ENCODE measurements at places on chromosomes 1 and 21.
A peak's percentile ranks its signal among the peaks of the same experiment; 100 is the strongest.

GRCh38 chr1:28811766-28812668 lies at the start of gene OPRD1:
OPRD1 (plus strand) TSS chr1:28812170; CDS start chr1:28812384, 214 bp downstream.
- DNase-seq, result peak; percentile 19
- peaks cover 48% of the 10 kb centered on the region for H3K27me3 ChIP-seq
- no peak within 1 kb of the TSS for H3K4me3 ChIP-seq

DNA sequence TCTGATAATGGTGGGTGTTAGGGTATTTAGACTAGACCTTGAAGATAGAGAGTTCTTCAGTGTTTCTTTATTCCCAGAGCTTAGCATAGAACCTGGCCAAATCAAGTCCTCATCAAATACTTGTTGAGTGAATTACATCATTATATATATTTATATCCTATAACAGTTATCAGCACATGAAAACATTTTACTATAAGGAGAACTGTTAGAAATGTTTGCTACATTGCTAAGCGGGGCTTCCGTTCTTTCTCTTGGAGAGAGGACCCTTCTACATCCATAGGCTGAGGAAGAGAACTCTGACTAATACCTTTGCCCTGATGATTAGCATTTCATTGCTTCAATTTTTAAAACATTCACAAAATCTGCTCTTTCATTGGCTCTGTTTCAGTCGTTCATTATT lies 66.5 kb upstream of the NBL1 start:
- peaks cover 2% of the 10 kb centered on the region for H3K27me3 ChIP-seq
- H3K4me3 ChIP-seq, result no peak overlapping the region
- H3K36me3 ChIP-seq, result no peaks in the 10 kb centered on the region

- H3K36me3 ChIP-seq, result no peaks in the 10 kb centered on the region
- no peaks in the 10 kb centered on the region for H3K4me1 ChIP-seq
- H3K27me3 ChIP-seq, result peaks cover 7% of the 10 kb centered on the region
- H3K27ac ChIP-seq, result no peak overlapping the region
- no peak for DNase-seq
- H3K4me3 ChIP-seq, result no peak overlapping the region
These were observed 360.9 kb downstream of the RRAGC start for GRCh38 chr1:38498686-38499085.

GRCh38 chr1:205266611-205267305 lies 39.0 kb downstream of the TMCC2 start:
- DNase-seq, result no peak
- H3K27me3 ChIP-seq, result no peaks in the 10 kb centered on the region
- peaks cover 3% of the 10 kb centered on the region for H3K36me3 ChIP-seq
- no peak overlapping the region for H3K4me3 ChIP-seq
- H3K4me1 ChIP-seq, result peaks cover 15% of the 10 kb centered on the region

GRCh38 chr1:12541274-12542137 lies 76.5 kb downstream of the DHRS3 start:
- H3K27ac ChIP-seq, result no peak overlapping the region
- no peak for DNase-seq
- H3K27me3 ChIP-seq, result peaks cover 3% of the 10 kb centered on the region
- peaks cover 7% of the 10 kb centered on the region for H3K36me3 ChIP-seq
- peaks cover 4% of the 10 kb centered on the region for H3K4me1 ChIP-seq
- no peak overlapping the region for H3K4me3 ChIP-seq

- H3K27ac ChIP-seq, result peak overlapping the region; percentile 87
- DNase-seq, result peak; percentile 83
- no peaks in the 10 kb centered on the region for H3K27me3 ChIP-seq
- H3K4me3 ChIP-seq, result no peak overlapping the region
These were observed 138.5 kb downstream of the CLIC6 start for GRCh38 chr21:34807146-34807880.

- H3K27ac ChIP-seq, result no peak overlapping the region
- H3K4me1 ChIP-seq, result no peaks in the 10 kb centered on the region
- DNase-seq, result no peak
- peaks cover 28% of the 10 kb centered on the region for H3K36me3 ChIP-seq
- no peaks in the 10 kb centered on the region for H3K27me3 ChIP-seq
- H3K4me3 ChIP-seq, result no peak overlapping the region
These were observed 19.4 kb downstream of the NADK start for GRCh38 chr1:1758692-1759455.

DNA sequence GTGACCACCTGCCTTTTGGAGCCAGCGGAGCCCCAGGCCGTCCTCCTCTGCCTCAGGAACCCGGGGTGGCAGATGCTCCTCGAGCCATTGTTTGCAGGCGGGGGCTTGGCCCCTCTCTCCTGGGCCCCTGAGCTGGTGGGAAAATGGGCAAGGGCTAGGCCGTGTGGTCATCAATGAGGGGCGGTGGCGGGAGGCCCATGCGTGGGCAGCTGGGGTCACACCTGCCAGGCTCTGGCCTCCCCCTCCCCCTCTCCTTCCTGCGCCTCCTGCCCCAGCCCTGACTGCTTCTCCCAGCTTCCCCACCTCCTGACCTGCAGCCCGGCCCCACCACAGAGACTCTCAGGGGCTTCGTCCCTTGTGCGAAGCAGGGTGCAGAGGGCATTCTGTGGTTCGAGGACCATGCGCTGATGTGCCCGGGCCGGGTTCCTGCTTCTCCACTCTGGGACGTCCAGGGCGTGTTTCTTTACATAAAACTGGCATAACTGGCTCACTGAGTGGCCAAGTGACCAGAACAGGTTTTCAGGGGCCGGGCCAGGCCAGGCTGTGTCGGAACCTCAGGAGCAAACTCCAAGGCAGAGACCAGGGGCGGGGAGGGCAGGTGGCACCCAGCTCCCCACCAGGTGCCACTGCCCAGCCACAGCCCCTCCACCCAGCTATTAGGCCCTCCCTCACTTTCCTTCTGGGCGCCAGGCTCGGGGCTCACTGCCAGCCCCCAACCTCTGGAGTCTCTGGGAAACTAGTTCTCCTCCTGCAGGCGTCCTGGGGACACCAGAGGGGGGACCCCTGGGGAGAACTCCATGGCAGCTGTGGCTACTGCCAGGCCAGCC lies 9.3 kb downstream of the SAMD11 start:
- H3K27ac ChIP-seq, result no peak overlapping the region
- peaks cover 21% of the 10 kb centered on the region for H3K27me3 ChIP-seq
- no peak overlapping the region for H3K4me3 ChIP-seq
- peaks cover 9% of the 10 kb centered on the region for H3K4me1 ChIP-seq

- DNase-seq, result no peak
- H3K4me1 ChIP-seq, result no peaks in the 10 kb centered on the region
- H3K27ac ChIP-seq, result no peak overlapping the region
These were observed 31.3 kb downstream of the VTCN1 start for GRCh38 chr1:117179471-117179870.

DNA sequence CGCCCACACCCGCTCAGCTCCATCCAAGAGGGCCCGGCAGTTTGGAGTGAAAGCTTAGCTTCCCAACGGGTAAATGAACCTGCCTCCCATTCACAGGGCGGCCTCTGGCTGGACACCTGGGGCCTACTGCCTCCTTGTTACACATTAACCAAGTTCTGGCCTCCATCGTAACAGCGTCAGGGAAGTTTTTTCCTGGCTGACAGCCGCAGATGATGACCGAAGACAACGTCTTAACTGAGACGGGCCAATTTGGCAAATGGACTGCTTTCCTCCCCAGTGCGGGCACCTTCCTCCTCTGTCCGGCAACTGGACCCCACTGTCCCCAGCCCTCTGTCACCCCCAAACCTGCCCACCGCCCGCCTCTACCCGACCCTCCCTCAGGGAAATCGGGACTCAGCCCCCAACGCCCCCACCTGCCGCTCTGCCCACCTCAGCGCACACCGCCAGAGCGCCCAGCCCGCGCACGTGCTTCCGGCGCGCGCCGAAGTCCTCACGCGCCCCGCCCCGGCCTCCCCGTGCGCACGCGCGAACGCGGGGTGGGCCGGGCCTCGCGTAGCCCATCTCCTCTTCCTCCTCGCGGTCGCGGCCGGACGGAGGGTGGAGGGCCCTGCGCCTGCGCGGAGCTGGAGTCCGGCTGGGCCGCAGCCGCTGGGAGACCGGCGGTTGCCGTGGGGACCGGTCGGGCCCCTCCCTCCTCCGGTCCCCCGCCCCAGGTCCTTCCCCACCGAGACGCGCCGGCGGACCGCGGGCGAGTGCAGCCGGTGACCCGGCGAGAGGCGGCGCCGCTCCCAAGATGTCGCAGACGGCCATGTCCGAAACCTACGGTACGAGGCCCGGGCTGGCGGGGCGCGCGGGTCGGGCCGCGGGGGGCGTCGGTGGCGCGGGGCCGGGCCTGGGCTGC lies at the start of gene RAB4A:
TSS of gene RAB4A (plus strand) at position 565 of the 901 bp plus-strand sequence. CDS start at position 794, 229 bp downstream.
- peak within 1 kb of the TSS; percentile 82 for H3K4me3 ChIP-seq
- peak within 1 kb of the TSS; percentile 71 for H3K27ac ChIP-seq
- H3K27me3 ChIP-seq, result no peaks in the 10 kb centered on the region
- peaks cover 31% of the 10 kb centered on the region for H3K4me1 ChIP-seq
- peaks cover 2% of the 10 kb centered on the region for H3K36me3 ChIP-seq

DNA sequence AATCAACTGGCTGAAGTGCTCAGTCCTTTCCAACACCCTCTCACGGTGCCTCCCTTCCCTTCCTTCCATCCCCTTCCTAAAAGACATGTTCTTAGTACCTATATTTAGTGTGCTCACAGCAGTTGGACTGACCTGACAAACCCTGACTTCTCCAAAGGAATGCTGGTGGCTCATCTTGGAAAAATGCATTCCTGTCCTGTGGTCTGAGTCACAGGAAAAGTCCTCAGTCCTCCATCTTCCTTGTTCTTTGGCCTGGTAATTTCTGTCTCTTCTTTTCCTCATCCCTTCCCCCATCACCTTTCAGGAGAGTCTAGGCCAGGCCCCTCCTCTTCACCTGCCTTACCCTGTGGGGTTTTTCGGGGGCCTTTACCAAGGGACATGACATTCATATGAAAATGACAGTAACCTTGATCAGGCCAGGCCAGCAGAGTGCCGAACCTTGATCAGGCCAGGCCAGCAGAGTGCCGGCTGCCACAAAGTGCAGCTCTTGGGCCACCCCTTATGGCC lies 7.2 kb downstream of the ATP1B1 start:
- DNase-seq, result no peak
- peaks cover 8% of the 10 kb centered on the region for H3K36me3 ChIP-seq
- H3K4me1 ChIP-seq, result peaks cover 30% of the 10 kb centered on the region
- H3K4me3 ChIP-seq, result no peak overlapping the region
- H3K27me3 ChIP-seq, result peaks cover 3% of the 10 kb centered on the region

DNA sequence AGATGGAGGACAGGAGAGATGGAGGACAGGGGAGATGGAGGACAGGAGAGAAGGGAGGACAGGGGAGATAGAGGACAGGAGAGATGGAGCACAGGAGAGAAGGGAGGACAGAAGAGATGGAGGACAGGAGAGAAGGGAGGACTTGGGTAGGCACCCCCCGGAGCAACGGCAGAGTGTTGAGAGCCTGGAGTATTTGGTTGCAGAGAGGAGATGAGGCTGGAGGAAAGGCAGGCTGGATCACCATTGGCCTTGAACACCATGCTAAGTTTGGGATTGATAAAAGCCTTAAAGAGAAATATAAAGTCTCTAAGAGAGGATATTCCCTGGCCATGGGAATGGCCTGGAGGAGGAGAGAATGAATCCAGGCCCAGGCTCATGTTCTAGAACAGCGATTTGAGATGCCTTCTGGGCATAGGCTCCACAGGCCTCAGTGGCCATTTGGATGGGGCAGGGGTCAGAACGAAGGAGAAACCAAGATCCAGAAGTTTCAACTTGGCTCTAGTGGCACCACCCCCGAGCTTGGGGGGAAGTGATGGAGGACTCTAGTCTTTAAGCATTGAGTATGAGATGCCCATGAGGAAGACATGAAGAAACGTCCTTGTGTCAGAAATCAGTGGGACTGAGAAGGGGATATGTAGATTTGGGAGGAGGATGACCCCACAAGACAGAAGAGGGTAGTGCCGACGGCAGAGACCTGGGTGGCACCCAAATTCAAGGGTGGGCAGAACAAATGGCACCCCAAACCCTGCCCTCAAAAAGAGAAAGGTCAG lies 47.9 kb upstream of the EDN2 start:
- H3K36me3 ChIP-seq, result peaks cover 46% of the 10 kb centered on the region
- no peaks in the 10 kb centered on the region for H3K4me1 ChIP-seq
- no peak overlapping the region for H3K4me3 ChIP-seq
- peak overlapping the region; percentile 55 for H3K27ac ChIP-seq
- no peaks in the 10 kb centered on the region for H3K27me3 ChIP-seq
- DNase-seq, result no peak

GRCh38 chr1:17089506-17089905 lies 29.7 kb downstream of the PADI2 start:
- DNase-seq, result no peak
- no peaks in the 10 kb centered on the region for H3K4me1 ChIP-seq
- H3K4me3 ChIP-seq, result no peak overlapping the region
- no peak overlapping the region for H3K27ac ChIP-seq

GRCh38 chr1:83064589-83065242 lies 934.2 kb downstream of the TTLL7 start:
- no peak for DNase-seq
- H3K4me3 ChIP-seq, result no peak overlapping the region
- H3K36me3 ChIP-seq, result no peaks in the 10 kb centered on the region
- no peaks in the 10 kb centered on the region for H3K27me3 ChIP-seq
- peaks cover 3% of the 10 kb centered on the region for H3K4me1 ChIP-seq

- H3K36me3 ChIP-seq, result no peaks in the 10 kb centered on the region
- no peak overlapping the region for H3K27ac ChIP-seq
- peaks cover 7% of the 10 kb centered on the region for H3K27me3 ChIP-seq
- no peaks in the 10 kb centered on the region for H3K4me1 ChIP-seq
- no peak overlapping the region for H3K4me3 ChIP-seq
These were observed 337.7 kb downstream of the SIPA1L2 start for GRCh38 chr1:232292239-232292638.

- H3K36me3 ChIP-seq, result no peaks in the 10 kb centered on the region
- no peak overlapping the region for H3K4me3 ChIP-seq
- peak; percentile 72 for DNase-seq
- H3K27ac ChIP-seq, result no peak overlapping the region
- no peaks in the 10 kb centered on the region for H3K27me3 ChIP-seq
These were observed 108.3 kb downstream of the HIVEP3 start for GRCh38 chr1:41810446-41810845.

- H3K27me3 ChIP-seq, result peaks cover 2% of the 10 kb centered on the region
- H3K4me1 ChIP-seq, result peaks cover 3% of the 10 kb centered on the region
- no peak overlapping the region for H3K27ac ChIP-seq
- no peak for DNase-seq
- H3K4me3 ChIP-seq, result no peak overlapping the region
These were observed 255.9 kb upstream of the SNX7 start for GRCh38 chr1:98405581-98406074.

DNA sequence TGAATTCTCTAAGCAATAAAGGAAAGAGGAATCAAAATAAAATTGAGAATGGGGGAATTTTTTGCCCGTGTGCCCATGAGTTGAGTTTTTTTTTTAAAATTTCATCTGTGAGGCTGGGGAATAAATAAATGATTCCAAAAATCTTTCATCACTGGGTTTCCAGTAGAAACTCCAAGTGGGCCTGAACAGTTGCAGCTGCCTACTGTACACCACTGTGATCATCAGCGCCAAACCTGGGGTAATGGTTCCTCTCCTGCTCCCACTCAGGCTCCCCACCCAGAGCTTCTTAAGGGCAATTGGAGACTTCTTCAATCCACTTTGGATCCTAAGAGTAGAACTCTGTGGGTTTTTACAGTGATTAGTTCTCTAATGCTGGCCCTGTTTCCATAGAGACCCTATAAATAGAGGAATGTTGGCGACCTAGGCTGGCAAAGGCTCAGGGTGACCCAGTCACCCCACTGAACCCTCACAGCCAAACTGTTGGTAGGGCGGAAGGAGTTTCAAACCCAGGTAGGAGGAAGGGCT lies 9.3 kb downstream of the TMCC2 start:
- peaks cover 66% of the 10 kb centered on the region for H3K4me1 ChIP-seq
- no peaks in the 10 kb centered on the region for H3K27me3 ChIP-seq
- H3K36me3 ChIP-seq, result peaks cover 17% of the 10 kb centered on the region
- DNase-seq, result no peak

All from activated CD4-positive, alpha-beta T cell treated with anti-CD3 and anti-CD28 coated beads for 36 hours (primary cell).